SJSA1 (cell line): ENCODE measurements at places on chromosomes 2 and 18.

DNA sequence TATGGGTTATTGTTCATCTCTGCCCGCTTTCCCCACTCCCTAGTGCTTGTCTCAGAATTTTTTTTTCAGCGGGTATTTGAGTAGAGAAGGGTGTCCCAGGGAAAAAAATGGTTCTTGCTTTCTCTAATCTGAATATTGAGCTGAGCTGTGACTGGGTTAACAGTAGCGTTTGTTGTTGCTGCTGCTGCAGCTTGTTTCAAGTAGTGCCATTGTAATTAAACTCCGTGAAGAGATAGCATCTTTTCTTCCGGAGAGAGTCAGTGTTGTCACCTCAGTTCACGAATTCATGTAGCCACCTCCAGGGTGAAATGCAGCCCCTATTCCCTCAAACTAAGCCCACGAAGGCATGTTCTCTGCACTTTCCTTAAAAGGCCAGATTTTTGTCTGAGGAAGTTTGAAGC, 1.5 kb upstream of the AAK1 start:
- no peak for DNase-seq

DNA sequence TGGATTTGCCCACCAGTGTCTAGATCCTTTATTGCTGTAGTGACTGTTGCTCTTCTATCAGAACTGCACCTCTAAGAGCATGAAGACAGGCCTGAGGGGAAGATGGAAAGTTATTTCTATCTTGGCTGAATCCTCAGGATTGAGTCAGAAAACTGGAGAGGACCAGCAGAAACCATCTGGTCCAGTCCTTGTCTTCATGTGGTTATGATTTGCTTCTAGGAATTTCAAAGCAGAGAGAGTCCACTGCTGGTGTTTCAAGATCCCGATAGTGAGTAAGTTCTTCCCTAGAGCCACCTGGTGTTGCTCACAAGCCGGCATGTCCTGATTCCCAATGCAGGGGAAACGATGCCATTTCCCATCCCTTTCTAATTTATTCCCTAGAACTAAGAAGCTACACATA, 84.2 kb downstream of the NCKAP5 start:
- DNase-seq, result no peak

GRCh38 chr2:138042311-138042710, 78.0 kb downstream of the HNMT start:
- no peak for DNase-seq

DNA sequence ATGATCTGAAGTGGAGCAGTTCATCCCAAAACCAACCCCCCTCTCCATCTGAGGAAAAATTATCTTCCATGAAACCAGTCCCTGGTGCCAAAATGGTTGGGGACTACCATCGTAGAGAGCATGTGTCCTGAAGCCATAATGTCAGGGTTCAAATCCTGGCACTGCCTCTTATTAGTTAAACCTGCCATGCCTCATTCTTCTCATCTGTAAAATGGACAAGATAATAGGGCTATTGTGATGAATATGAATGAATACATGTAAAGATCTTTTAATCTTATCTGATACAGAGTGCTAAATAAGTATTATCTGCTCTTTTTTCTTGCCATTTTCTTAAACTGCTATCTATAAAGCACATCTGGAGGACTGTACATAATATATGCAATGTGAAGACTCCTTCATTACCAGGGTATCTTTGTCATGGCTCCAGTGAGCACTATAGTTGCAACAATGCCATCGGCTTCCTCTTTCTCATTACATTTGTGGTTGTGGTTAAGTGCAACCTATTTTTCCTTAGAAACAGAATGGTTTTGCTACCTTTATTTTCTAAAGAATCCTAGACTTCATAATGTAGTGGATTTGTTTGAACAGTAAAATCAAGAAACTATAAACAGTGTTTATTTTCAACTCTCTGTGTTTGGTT, 27.0 kb downstream of the MFSD6 start:
- peak; percentile 4 for DNase-seq

DNA sequence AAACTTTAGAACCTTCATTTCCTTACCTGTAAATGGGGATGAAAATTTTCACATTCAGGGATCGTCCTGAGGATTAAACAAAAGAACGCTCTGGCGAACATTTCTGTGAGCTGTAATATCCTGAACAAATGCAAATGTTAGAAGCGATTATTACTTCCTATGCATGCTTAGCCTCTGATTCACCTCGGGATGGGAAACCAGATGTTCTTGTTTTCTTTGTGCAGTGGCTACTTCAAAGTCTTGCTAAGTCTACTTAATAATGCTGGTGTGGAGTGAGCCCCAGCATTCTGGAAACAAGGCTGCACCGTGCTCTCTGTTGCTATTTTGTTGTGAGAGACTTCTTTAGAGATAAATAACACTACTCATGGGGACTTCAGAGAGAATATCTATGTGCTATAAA, 119.1 kb upstream of the PELI1 start:
- DNase-seq, result peak; percentile 48
